Purkinje cell (primary cell): ENCODE measurements at places on chromosomes 12 and 14. TPM values are rescaled to one million over a fixed set of nuclear protein-coding genes. Genes with fewer than 3 reads are reported as not detected.

AICDA gene
- not detected in 2 replicates for polyA plus RNA-seq

PSME1 gene
- polyA plus RNA-seq = 104 and 112 TPM in 2 replicates

TMEM132C gene
- 0.27 TPM in 1 of 2 replicates, not detected in the other for polyA plus RNA-seq

TEX52 gene
- not detected in 2 replicates for polyA plus RNA-seq

IFT81 gene
- 13.4 and 20.6 TPM in 2 replicates for polyA plus RNA-seq

C12orf54 gene
- polyA plus RNA-seq = not detected in 2 replicates

LTB4R2 gene
- polyA plus RNA-seq = 0.86 TPM in 1 of 2 replicates, not detected in the other

YAF2 gene
- 63.8 and 78.3 TPM in 2 replicates for polyA plus RNA-seq

ADAM20 gene
- 0.11 TPM in 1 of 2 replicates, not detected in the other for polyA plus RNA-seq
